ENCODE measurements at places on chromosomes 7 and 10.

GRCh38 chr10:76195654-76196390 lies 764.4 kb downstream of the LRMDA start:
- no peak for DNase-seq

GRCh38 chr10:101781655-101781983 lies 1.6 kb downstream of the NPM3 start:
- DNase-seq: no peak

DNA sequence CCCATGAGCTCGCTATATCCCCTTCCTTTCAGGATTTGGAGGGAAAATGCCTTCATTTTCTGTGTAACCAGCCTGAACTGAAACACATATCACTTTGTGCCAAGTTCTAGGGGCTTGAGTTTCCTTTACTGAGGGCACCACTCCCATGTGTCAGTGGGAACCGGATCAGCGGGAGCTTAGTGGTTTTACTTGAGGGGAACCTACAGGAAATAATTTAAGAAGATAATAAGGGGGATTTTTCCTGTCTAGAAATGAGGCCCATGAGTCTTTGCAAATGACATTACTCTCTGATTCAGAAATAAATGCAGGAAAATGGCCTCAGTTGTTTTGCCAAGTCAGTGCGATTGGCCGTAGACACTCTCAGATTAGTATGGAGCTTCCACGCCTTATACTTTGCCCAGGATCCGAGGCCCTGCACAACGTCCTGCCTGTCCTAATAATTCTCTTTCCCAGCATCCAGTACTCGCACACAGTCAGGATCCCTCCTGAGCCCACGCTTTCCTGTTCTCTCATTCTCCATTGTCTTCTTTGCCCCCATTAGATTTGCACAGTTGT lies 86.4 kb upstream of the LYZL1 start:
- DNase-seq: no peak

DNA sequence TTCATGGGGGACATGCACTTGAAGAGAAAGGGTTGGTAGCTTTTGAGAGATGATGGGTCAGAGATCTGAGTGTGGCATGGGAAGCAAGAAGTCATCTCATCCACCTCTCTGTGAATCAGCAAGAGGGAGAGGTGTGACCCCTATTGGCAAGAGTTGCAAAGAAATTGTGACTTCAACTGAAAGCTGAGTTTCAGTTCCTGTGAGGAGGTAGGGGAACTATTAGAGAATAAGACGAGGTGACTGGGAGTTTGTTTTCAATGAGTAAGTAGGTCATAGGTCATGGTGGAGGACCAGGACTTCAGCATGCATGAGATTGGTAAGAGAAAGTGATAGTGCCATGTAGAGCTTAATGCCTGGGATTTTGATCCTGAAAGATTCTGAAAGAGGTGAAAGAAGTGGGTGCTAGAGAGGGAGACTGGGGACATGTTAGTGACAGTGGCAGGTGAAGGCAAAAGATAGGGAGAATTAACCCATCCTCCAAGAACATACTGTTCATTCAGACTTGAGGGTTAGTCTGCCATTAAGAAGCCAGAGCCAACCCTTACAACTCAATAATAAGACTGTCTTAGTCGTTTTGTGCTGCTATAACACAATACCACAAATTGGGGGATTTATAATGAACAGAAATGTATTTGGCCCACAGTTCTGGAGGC lies 75.5 kb upstream of the CAPZA2 start:
- DNase-seq: no peak
